ENCODE measurements at places on chromosomes 13 and 19. TPM values are rescaled to one million over a fixed set of nuclear protein-coding genes. Genes with fewer than 3 reads are reported as not detected.

DNA sequence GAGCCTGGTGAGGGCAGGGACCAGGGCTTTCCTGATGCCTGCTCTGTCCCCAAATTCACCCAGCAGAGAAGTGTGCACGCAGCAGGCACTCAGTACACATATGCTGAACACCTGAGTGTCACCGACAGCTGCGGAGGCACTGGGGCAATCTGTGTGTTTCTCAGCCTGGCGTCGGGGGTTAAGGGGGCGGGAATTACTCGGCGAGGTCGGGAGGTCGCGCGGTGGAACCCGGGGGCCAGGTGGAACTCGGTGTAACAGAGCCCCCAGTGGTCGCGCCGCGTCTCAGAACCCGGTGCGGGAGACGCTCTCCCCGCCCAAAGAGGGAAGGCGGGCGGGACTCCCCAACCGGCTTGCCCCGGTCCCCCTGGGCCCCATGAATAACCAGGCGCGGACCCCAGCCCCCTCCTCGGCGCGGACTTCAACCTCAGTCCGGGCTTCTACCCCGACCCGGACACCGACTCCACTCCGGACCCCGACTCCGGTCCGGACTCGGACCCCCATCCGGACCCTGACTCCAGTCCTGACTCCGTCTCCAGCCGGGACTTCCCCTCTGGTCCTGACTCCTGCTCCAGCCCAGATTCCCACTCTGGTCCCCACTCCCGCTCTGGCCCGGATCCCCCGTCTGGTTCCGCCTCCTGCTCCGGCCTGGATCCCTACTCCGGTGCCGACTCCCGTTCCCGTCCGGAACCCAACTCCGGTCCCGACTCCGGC is at the start of gene SELENOV:
Gene SELENOV, plus strand, starts transcription at position 300 of the 711 bp plus-strand sequence. Its CDS starts 74 bp downstream, at position 374.
- DNase-seq: peak; percentile 27

DNA sequence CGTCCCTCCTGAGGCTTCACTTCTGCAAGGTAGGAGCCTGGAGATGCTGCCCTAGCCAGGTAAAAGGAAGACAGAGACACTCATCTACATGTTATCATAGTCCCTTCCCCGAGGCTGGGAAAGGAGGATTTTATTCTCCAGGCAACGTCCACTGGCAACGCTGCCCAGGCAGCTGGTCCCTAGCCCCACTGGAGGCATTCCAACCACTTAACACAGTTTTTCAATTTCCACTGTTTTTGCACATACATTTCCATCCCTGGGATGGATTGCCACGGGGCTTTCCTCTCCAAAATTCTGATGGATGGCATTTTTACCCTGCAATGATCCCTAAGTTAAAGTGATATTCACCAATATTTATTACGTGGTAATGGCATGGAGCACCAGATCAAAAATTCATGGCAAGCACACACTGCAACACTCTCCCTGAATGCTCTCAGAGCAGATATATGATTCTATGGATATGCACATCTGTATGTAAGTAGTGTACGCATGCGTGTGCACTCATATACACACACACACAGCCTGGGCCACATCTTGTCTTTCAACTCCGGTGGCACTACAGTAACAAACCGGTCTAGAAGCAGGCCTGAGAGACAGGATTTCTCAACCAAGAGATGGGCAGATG is 322.3 kb upstream of the TSHZ3 start:
- no peak for DNase-seq

DNA sequence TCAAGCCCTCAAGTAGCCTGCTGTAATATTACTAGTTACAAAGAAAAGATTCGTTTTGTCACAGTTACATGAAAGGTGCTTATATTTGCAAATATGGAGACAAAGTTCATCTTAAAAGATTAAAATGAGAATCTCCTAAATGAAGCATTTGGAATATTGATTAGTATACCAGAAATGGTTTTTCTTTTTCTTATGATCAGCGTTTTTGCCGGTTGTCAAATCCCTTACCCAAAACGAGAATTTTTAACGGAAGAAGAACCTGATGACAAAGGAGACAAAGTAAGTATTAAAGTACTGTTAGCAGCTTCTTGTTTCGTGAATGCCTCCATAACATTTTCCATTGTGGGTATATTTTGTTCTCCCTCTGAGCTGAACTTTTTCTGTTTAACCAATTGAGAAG is 147.1 kb downstream of the CDK8 start:
- no peak for DNase-seq

- no peak for DNase-seq
Measured at GRCh38 chr13:108273429-108274118, 4.1 kb downstream of the TNFSF13B start.

- DNase-seq: no peak
Measured at GRCh38 chr13:106099765-106100164, 435.7 kb downstream of the EFNB2 start.

GRCh38 chr19:31110336-31110735 is 238.9 kb downstream of the TSHZ3 start:
- DNase-seq: no peak

DNA sequence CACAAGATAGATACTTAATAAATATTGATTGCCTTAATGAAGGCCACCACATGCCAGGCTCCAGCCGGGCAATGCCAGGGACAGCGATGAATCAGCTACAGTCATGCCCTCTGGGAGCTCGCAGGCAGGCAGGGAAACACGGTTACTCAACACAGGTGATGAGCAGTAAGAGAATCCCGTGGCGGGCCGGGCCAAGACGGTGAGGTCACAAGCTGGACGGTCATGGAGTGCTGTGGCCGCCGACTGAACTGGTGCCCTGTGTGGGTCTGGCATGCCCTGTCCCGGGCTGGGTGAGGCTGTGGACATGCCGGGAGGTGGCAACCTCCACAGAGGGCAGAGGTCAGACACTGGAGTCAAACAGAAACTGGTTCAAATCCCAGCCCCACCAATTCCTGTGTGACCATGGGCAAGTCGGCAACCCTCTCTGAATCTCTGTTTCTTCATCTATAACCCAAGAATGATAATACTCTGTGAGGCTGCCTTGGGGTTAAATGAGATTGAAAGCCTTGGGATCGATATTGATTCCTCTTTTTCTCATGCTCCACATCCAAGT is 13.2 kb upstream of the PAK4 start:
- no peak for DNase-seq

- DNase-seq: no peak
Measured at GRCh38 chr19:54949412-54949811, 2.1 kb upstream of the NLRP7 start.

- no peak for DNase-seq
Measured at GRCh38 chr19:48253999-48254398, 1.7 kb downstream of the CARD8 start.

- DNase-seq: no peak
Measured at GRCh38 chr19:41695745-41696144, 7.7 kb upstream of the CEACAM7 start.

DNA sequence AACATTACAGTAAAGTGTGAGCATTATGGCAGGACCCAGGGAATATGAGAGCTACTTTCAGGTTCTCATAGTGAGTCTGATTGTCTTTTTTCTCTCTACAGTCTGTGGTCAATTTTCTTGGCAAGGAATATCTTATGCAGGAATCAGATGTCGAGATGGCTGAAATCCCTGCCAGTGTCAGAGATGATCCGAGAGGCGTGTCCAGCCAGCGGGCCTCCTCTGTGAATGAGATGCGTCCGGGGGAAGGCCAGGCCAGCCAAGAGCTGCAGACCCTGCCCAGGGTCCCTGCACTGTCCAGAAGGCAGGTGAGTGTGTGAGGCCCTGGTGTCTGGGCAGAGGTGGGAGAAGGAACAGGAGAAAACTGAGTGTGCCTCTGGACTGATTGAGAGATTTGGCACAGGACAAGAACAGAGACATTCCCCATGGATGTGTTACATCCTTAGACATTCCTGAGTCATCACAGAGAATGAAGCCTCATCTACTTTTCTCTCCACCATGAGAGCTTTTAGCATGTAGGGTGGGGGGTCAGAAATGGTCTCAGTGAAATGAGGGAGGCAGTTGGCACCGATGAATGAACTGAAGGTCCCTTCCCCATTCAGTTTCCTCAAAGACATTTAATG is 27.3 kb upstream of the EDDM13 start:
- no peak for DNase-seq

GRCh38 chr13:30082391-30082790 is 225.0 kb downstream of the KATNAL1 start:
- DNase-seq: no peak

DNA sequence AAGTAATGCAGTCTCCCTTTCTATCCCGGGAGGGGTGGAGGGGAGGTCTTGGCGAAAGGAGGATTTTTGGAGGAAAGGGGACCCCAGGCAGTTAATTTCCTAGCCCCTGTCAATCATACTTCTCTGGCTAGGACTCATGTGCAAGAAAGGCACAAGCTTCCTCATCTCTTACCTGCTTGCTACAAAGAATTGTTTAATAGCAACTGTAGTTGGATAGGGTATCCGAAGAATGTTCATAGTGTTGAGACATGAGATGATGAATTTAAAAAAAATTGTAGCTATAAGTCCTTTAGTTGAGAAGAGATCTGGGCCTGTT is 525 bp downstream of the BORA start:
- no peak for DNase-seq

DNA sequence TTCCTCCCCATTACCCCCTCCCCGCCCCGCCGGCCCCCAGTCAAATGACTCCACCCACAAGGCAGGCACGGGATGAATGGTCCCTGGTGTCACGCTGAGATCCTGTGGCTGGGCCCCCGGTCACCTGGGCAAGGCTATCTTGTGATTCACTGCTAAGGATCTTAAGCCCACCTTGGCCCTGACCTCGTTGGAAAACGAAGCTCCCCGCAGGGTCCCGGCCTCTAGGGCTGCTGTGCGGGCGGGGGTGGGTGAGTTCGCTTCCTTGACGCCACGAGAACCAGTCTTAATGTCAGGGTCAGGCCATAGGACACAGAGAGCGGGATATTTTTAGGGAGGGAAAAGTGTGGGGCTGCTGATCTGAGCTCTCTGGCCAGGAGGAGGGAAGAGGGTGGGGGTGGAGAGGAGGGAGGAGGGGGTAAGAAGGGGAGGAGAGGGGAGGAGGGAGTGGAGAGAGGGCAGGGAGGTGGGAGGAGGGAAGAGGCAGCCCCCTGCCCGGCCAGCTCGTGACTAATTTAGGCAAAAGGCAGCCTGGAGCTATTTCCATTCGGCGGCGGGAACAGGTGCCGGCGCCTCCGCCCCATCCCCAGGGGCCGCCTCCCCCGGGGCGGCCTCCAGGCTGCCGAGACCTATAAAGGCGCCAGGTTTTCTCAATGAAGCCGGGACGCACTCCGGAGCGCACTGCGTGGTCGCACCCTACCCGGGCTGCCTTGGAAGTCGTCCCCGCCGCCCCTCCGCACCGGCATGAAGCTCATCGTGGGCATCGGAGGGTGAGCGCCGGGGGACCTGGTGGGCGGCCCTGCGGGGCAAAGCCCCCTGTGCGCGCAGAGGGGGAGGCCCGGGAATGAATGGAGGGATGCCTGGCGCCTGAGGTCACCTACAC is at the start of gene NMRK2:
Gene NMRK2, plus strand, starts transcription at position 139 of the 880 bp plus-strand sequence. Its CDS starts 603 bp downstream, at position 742.
- peak; percentile 36 for DNase-seq

Gene TBCB
- total RNA-seq: 79.5 TPM

Gene C19orf18
- total RNA-seq: not detected

Gene TFDP1
- 120 TPM for total RNA-seq

All from K562 (cell line).